ENCODE measurements at places on chromosomes 3 and 15. TPM values are rescaled to one million over a fixed set of nuclear protein-coding genes. Genes with fewer than 3 reads are reported as not detected.

CCDC51 gene
- 5.4 TPM for total RNA-seq

ARL14 gene
- not detected for total RNA-seq

TMEM212 gene
- total RNA-seq = not detected

SLTM gene
- total RNA-seq = 153 TPM

DNA sequence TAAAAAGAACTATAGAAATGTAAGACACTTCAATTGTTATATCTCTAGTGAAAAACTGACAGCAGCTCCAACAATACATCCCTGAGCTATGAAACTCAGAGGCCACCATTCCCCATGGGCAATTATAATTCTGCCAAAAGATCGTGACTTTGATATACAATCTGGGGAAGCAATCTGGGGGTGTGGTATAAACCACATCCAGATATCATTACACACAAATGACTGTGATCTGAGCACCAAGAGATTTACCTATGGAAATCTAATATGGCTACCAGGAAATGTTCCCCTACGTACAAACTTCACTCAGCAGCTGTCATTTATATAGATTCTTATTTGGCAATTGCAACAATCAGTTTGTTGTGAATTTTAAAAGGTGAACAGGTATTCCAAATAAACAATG lies 110.3 kb downstream of the FRMD5 start:
- DNase-seq = no peak

- no peak for DNase-seq
Observed at GRCh38 chr3:41716471-41716870, 245.4 kb downstream of the ULK4 start.

GRCh38 chr15:93252780-93253179 lies 163.8 kb upstream of the RGMA start:
- DNase-seq = no peak

- DNase-seq = no peak
Observed at GRCh38 chr3:58072763-58073130, 64.5 kb downstream of the FLNB start.

GRCh38 chr3:89250742-89251141 lies 143.3 kb downstream of the EPHA3 start:
- DNase-seq = no peak
